ENCODE measurements at places on chromosomes 1 and 21.
A peak's percentile ranks its signal among the peaks of the same experiment; 100 is the strongest.

DNA sequence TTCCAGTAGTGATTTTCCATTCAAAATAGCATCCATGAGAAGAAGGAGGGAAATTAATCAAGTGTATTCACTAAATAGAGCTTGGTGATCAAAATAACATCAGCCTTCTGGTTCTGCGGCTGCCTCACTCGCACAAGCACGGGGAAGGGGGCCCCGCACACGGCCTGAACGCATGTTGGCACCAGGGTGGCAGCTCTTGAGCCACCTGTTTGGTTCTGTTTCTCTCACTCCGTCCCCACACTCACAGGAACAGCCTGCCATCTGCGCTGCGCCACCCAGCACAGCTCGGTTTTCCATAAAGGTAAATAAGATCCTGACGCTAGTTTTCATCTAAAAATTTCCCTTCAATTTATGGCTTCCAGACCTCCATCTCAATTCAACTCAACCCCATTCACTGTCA, 49.4 kb downstream of the TIAM1 start:
- DNase-seq: no peak

- no peak for DNase-seq
These were observed 10.8 kb downstream of the BLACAT1 start for GRCh38 chr1:205444931-205445645.

- no peak for DNase-seq
These were observed 256.8 kb upstream of the C1orf105 start for GRCh38 chr1:172163498-172164215.

DNA sequence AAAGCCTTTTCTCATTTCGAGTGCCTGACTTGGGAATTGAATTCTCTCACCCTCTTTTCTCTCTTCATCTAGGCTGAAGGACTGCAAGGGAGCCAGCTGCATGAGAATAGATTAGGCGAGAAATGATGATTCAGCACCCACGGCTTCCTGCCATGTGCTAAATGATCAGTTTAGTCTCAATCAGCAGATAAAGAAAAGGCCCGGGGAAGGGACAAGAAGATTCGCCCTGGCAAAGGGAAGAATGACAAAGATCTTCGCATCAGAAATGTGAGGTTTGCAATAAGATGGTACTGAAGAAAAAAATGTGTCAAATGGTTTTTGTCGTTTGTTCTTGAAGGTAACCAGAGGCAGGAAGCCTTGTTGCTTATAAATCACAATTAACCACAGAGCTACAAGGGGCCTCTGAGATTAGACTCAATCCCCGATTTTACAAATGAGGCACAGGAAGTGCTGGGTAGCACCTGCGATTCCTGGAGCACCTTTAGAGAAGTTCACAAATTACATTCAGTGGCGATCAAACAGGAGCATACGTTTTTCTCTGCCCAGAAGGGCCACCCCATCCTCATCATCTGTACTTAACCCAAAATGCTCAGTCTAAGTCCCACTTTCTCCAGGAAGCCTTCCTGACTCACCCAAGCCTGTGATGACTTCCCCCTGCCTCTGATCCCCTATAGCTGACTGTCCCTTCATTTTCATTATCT, 183.4 kb downstream of the ZNF281 start:
- peak; percentile 26 for DNase-seq

- DNase-seq: peak; percentile 65
These were observed 154.1 kb downstream of the TGFBR3 start for GRCh38 chr1:91731815-91732214.

DNA sequence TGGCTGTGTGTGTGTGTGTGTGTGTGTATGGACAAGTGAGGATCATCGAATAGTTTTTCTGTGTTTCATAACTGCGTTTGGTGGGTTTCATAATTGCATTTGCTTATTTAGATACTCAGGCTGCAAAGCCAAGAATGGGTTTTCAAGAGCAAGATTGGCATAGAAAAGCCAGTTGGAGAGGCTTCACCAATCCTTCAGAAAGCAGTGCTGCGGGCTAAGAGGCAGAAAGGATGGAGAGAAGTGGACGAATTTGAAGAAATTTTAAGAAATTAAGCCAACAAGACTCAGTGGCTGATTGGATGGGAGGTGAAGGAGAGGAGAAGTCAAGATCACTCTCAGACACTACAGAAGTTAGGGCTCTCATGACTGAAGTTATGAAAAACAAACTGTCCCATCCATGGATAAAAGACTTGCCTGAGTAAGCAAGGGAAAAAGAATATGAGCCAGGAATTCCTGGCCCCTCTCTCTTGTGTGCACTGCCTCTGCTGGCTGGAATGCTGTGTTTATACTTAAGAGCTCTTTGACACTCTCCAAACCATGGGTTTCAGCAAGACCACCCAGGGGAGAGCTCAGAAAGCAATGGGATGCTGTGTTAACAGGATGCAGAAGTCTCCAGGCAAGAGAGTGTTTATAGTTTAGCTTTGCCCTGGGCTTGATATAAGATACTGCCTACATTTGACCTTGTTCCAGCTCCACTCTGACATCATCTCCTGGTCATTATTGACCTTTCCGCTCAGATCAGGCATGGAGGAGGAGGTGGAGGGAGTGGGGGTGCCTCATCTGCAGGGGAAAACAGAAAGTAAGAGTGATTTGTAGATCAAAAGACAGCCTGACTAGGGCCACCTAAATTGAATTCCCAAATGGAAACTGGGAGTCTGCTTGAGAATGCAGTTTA, 232.0 kb upstream of the PLXNA2 start:
- no peak for DNase-seq

Measured in CD4-positive, alpha-beta T cell treated with Interleukin-17A for 1 hour (primary cell).